Stimulated activated CD4-positive, alpha-beta T cell treated with anti-CD3 and anti-CD28 coated beads, Interleukin-1b, Interleukin-23, amount 100 ng/mL, for 48 hours (primary cell): ENCODE measurements at places on chromosomes 13 and 19.

GRCh38 chr19:35533822-35534392, 651 bp downstream of the GAPDHS start:
- peak; percentile 25 for DNase-seq

DNA sequence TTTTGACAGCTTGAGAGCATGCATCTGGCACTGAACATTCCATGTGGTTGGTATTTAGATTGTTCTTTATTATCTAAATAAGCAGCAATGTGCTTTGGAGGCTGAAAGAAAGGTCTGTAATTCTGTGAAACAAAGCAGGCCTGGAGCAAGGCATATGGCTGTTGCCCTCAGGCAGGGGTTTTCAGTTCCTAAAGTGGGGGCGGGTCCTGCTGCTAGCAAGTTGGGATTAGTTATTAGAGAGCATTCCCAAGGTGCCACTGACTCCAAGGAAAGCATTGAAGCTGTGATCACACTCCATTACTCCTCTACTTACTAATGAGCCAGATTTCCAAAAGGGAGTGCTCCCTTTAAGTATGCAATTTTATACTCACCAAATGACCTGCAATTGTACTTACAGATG, 432.2 kb downstream of the OLFM4 start:
- no peak for DNase-seq

DNA sequence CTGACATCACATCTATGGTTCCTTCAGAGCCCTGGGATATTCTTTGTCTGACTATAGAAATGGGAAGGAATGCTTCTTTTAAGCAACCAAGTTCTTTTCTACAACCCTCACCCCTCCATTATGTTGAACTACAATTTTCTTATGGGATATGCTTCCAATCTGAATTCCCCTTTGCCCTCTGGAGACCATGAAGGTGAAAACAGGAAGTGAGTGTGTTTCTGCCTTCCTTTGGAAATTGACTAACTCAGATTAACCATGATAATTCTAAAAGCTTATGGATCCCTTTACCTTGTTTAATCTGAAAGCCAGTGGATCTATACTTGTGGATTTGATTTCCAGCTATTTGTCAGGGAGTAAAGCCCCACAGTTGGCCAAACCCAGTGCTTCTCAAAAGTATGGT, 90.8 kb upstream of the SERTM1 start:
- DNase-seq, result no peak

- peak; percentile 88 for DNase-seq
These were observed 21.9 kb downstream of the GRIN2D start for GRCh38 chr19:48415395-48415794.

GRCh38 chr19:13132471-13133180, 14.6 kb downstream of the NACC1 start:
- peak; percentile 82 for DNase-seq
